Activated T-helper 1 cell treated with anti-CD3 and anti-CD28 coated beads, Interleukin-2, amount 50 U/mL, for 16 hours (primary cell): ENCODE measurements at places on chromosomes 2 and 18.
A peak's percentile ranks its signal among the peaks of the same experiment; 100 is the strongest.

DNA sequence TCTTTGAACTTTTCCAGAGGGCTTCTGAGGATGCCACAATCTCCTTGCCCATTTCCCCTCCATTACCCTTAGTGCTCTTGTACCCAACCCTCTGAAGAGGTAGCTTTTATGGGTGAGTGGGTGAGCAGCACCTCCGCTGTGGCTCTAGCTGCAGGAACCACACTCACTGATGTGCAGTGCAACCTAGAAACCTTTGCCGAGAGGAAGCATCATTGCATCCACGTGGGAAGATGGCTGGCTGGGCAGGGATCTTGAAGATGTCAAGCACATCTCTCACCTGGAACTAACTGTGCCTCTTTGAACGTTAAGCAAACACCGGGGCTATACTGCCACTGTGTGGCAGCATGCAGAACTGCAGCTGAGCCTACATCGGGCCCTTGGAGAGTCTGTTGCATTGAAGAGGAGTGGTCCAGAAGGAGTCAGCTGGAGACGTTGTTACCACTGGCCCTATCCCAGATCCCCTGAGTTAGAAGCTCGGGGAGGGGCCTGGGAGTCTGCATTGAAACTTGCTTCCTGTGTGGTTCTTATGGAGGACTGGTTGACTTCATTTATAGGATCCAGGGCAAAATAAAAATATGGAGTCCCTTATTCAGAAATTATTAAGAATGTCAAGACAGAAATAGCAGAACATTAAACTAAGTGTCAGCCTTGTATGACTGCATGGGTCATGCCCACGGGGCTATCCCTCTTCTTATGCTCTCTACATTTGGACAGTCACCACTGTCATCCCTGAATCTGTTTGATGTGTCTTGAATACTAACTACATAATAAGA, 28.7 kb downstream of the IGFBP5 start:
- DNase-seq: peak; percentile 20

- DNase-seq: no peak
Measured at GRCh38 chr18:25862881-25863600, 227.4 kb downstream of the SS18 start.

DNA sequence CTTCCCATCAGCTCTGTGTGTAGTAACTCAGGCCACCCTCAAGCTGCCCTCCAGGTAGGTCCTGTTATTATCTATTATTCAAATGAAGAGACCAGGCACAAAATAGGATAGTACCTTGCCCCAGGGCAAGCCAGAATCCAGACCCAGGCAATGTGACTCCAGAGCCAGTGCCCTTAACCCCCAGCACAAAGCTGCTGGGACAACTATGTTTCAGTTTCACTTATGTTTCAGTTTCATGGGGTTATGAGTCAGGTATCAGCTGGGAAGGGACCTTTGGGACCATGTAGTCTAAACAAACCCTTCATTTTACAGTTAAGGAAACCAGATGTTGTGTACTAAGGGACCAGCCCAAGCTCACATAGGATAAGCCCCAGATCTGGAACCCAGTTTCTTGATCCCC, 10.0 kb downstream of the HK2 start:
- DNase-seq: no peak

- DNase-seq: no peak
Measured at GRCh38 chr2:151422917-151423439, 13.3 kb downstream of the RIF1 start.

DNA sequence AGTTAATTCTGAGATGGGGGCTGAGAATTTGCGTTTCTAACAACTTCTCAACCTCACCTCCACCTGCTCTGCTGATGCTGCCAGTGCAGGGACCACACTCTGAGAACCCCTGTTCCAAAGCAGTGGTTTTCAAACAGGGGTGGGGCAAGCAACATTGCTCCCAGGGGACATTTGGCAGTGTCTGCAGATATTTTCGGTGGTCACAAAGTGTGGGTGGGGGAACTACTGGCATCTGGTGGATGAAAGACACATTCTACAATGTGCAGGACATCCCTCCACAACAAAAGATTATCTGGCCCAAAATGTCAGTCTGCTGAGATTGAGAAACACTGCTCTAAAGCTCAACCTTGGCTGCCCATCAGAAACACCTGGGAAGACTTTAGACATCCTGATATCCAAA, 188.7 kb upstream of the SATB2 start:
- no peak for DNase-seq

- DNase-seq: no peak
Measured at GRCh38 chr18:6960656-6961055, 156.9 kb downstream of the LAMA1 start.

GRCh38 chr2:40355451-40355850, 96.4 kb downstream of the SLC8A1 start:
- DNase-seq: no peak

- no peak for DNase-seq
Measured at GRCh38 chr2:59956981-59957380, 596.5 kb downstream of the BCL11A start.

DNA sequence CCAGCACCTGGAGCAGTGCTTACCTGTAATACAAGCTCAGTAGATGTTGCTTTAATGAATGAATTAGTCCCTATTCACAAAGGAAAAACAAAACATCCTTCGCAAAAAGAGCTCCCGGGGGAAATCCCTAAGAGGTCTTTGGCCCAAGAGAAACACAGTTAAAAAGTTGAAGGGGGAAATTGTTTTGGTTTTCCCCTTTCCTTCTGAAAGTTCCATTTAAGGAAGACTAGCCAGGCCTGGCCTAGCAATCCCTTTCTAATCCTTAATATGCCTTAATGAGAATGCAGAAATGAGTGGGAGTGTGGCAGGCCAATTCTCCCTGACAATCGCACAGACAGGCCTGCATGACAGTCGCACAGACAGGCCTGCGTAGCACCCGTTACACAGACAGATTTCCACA, 33.5 kb upstream of the REL start:
- no peak for DNase-seq

GRCh38 chr2:219782737-219783348, 155.4 kb downstream of the SLC4A3 start:
- no peak for DNase-seq

- no peak for DNase-seq
Measured at GRCh38 chr18:22307528-22307927, 110.2 kb downstream of the CTAGE1 start.

DNA sequence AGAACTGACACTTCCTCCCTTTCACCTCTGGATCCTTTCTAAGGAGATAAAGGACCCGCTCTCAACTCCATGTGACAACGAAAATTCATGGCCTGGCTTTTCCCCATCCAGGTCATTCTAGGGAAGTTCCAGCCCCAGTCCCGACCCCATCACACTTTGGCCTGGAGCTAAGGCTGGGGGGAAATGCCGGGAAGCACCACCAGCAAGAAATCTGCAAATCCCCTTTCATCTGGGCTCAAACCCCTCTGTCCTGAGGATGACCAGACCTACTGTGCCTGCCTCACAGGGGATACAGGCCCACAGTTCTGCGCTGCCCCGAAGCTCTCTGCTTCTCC, 1.3 kb downstream of the SIX2 start:
- DNase-seq: no peak

DNA sequence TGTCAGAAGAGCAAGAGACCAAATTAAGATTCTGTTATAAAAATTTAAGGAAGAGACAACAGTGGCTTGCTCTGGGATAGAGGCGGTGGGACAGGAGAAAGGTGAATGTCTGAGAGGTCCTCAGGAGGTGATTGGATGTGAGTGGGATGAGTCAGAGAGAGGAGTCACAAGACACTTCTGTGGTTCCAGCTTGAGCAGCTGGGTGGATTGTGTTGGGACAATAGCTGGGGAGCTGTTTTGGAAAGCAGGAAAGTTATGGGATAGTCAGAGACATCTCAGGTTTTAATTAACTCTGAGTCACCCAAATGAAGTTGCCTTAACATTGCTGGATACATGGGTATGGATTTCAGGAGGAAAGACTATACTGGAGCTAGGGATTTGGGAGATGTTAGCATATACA, 218.0 kb upstream of the TRIB2 start:
- no peak for DNase-seq

GRCh38 chr2:197934261-197934933, 130.0 kb downstream of the PLCL1 start:
- no peak for DNase-seq

- no peak for DNase-seq
Measured at GRCh38 chr18:9810994-9811705, 74.6 kb upstream of the TXNDC2 start.

- DNase-seq: no peak
Measured at GRCh38 chr2:28930205-28930604, 35.7 kb downstream of the WDR43 start.

GRCh38 chr18:23321996-23322395, 131.1 kb upstream of the RIOK3 start:
- no peak for DNase-seq

- DNase-seq: no peak
Measured at GRCh38 chr18:10942998-10943397, 206.4 kb downstream of the PIEZO2 start.

- no peak for DNase-seq
Measured at GRCh38 chr2:97891611-97892010, 104.1 kb downstream of the TMEM131 start.

DNA sequence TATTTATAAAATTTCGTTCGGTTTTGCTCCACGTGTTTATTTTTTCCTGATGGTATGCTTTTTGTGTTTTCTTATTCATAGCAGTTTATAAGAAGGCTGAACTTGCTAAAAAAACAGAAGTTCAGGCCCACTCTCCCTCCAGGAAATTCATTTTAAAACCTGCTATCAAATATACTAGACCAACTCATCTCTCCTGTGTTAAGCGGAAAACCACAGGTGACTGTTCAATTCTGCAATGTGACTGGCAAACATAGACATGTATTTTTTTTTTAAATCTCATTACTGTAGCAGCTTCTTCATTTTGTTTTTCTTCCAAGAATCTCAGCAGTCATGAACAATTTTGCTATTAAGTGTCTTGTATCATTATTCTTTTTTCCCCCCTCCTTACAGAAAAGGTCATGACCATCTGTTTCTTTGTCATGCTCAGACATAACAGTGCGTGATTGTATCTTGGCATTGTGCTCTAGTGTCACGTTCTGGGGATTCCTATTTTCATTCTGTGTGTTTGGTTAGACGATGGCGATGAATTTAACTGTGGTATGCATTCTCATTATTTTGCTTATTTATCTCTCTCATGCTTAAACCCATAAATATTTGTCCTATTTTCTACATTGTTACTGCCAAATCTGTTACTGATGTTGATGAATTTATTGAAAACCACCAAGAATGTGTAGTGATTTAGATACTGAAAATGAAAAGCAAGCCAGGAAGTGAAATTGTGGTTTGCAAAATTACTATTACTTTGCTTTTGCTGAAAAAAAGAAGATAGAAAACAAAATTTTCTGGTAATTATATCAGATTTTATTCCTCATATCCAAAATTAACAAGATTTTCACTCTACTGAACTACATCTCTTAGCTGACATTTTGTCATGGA, 74.6 kb upstream of the UNC80 start:
- no peak for DNase-seq

- peak; percentile 20 for DNase-seq
Measured at GRCh38 chr2:221527776-221528309, 44.3 kb downstream of the EPHA4 start.
